ENCODE measurements at places on chromosomes 7 and 10.

DNA sequence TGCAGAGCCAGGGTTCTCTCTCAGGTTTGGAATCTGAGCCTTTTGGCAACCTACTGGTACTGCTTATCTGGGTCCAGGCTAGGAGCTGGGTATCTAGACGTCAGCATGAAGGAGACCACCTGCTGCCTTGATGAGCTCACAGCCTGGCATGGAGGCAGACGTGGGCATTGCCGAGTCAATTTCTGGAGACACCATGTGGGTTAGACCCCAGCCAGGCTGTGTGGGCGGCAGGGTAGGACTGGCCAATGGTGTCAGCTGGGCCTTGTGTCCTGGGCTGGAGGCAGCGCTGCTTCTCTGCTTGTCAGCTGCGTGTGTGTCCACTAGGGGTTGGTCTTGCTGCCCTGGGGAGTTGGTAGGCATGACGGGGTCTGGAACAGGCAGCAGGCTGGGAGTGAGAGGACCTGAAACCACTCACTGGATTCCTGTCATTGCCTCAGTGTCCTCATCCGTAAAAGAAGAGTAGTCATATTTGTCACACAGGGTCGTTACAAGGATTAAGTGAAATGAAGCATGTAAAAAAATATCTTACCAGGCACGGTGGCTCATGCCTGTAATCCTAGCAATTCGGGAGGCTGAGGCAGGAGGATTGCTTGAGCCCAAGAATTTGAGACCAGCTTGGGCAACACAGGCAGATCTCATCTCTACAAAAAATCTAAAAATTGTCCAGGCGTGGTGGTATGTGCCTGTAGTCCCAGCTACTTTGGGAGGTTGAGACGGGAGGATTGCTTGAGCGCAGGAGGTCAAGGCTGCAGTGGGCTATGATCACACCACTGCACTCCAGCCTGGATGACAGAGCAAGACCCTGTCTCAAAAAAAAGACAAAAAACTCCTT, 31.7 kb upstream of the ANKRD2 start:
- no peak for DNase-seq

DNA sequence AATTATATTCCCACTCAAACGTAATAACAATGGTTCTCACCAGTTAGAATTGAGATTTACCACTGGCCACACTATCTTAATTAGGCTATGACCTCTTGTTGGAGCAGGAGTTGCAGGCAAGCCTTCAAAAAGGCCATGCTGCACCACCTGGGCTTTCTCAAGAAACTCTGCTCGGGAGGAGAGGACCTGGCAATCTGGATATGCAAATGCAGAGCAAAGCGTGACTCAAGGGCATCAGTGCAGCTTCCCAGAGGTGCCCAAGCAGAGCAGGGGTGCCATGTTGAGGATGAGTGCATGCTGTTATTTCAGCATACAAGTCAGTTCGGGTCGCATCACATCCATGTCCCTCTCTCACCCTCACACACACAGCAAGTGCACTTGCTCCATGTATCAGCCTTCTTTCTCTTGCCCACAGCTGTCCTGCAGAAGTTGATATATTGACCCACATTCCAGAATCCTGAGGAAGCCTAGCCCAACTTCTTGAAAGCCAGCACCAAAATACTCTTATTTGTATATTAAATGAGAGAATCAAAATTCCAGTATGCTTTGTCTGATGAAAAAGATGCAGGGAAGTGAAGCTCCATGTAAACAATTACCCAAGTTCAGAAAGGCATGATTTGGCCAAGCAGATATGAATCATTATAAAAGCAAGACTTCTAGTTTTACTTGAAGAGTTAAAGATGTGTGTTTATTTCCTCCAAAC, 55.7 kb upstream of the IL6 start:
- no peak for DNase-seq

DNA sequence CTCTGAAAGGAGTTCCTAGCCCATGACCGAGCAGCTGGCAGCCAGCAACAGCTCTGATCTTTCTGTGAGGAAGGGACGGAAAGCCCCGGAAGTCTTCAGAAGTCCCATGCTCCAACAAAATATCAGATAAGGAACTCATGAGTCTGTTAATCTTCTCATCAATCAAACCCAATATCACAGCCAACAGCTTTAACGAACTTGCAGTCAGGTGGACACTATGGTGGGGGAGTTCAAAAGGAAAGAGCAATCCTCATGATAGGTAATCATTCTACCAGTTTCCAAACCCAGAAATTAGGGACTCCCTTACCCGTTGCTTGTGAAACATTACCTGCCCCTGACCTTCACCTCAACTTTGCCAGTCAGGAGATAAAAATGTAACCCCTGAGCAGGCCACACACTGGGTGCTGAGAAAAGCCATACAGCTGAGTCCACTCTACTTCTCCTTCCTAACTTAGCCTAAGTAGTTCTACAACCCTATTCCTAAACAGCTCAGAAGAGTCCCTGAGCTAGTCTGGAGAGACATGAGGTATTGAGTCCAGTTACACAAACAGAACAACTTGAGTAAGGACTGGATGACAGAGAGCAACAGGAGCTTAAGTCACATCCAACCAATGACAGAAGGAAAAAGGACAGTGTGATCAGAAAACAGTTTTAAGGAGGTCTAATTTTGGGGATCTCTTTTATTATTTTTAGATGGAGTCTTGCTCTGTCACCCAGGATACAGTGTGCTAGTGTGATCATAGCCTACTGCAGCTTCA, 2.2 kb downstream of the NDST2 start:
- no peak for DNase-seq

DNA sequence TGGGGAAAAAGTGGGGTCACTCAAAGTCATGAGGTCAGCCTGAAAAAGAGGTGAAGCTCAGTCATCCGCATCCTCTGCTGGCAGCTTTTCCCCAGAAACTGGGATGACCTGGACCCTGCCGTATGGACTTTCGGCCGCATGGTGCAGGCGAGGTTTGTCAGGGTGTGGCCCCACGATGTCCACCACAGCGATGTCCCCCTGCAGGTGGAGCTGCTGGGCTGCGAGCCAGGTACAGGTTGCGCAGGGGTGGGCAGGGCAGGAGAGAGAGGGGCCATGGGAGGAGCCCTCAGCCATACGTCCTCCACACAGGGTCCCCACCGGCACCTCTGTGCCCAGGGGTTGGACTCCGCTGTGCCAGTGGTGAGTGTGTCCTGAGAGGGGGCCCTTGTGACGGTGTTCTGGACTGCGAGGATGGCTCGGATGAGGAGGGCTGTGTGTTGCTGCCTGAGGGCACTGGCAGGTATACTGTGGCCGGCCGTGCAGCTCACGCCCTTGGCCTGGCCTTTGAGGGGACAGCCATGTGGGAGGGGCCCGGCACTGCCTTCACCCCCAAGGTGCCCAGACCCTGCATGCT, 23.0 kb upstream of the ZNF467 start:
- no peak for DNase-seq

DNA sequence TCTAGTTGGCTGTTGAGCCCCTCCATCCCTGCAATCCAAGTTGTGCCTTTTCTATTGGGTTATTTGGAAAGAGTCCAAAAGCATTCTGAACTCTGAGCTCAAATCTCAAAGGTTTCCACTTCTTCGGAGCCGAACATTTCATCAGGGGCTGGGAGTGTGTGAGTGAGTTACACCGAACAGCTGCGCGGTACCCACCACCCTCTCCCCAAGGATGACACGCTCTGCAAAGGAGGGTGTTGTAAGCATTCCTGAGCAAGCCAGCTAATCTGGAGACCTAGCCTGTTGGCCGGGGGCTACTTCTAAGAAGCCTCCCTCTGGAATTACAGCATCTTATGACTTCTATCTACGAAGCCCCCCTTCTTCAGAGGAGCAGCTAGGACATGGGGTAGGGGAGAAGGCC, 270.5 kb downstream of the CREB5 start:
- no peak for DNase-seq

- DNase-seq = no peak
Measured at GRCh38 chr10:68208424-68209042, 23.4 kb downstream of the ATOH7 start.

GRCh38 chr7:19508124-19508523, 200.7 kb downstream of the POLR1F start:
- DNase-seq = no peak

DNA sequence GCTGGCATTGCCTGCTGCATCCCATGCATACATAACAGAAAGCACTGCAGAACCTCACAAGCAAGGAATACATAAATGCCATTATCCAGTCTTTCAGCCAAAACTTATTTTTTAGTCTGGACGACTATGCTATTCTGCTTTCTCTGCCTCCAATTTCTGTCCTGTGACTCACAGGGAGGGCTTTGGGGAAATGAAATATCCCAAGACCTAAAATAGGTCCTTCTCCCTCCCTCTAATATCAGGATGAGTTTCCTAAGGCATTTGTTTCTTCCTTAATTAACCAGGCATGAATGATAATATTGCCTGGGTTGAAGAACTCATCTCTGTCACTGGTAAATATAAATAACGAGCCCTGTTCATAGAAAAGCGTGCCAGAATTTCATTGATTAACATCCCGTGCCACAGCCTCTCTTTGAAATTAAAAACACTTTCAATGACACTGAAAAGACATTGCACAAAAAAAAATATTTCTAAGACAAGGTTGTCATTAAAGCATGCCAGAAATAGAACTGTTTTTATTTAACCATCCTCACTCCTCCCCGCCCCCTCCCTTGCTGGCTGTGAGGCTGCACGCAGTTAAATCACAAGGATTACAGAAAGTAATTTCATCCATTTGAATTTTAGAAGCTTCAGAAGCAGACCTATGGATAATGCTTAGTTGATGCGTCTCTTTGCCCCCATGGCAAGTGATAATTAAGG, 103.0 kb upstream of the ANKRD1 start:
- DNase-seq = no peak

DNA sequence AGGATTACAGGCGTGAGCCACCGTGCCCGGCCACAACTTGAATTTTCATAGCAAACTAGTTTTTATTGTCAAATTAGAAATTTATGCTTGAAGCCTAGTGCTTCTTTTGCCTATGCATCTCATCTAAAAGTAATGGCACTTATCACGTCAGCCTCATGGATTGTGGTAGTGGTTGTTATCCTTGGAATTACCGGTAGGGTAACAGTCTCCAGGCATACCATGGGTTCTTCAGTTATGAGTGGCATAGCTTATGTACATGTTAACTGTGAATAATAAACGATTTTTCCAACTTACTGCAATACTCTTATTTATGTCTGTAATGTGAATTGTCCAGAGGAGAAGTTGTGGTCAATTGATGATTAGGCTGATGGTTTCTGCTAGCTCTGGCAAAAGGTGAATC, 63.1 kb downstream of the BMPR1A start:
- no peak for DNase-seq

DNA sequence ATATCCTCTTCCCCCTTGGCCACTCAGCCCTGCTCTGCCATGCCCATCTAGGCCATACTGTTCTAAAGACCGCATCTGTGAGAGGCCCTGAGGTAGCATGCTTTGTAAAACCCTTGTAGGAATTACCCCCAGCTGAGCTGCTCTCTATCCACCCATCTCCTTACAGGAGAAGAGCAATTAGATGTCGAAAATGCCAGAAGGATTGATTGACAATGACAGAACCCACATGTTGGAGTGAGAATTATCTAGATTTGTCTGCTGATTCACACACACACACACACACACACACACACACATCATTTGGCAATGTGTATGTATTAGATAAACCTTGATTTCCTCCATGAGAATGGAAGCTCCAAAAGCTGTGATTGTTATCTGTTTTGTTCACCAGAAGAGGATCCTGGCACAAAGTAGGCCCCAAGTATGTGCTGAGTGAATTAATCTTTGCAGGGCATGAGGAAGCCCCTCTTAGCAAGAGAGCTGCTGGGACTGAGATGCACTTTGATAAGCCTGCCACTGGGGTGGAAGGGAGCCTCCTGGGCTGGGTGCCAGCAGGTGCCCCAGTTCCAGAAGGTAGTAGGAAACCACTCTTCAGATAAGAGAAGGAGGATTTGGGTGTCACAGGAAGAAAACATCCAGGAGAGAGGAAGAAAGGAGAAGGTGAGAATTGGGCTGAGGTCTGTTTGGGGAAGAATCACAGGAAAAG, 187.5 kb upstream of the ADO start:
- DNase-seq = peak; percentile 3

- DNase-seq = no peak
Measured at GRCh38 chr7:84509522-84509921, 314.9 kb upstream of the SEMA3A start.

GRCh38 chr10:26412932-26413331, 25.2 kb upstream of the APBB1IP start:
- no peak for DNase-seq

GRCh38 chr10:43203448-43204041, 63.3 kb downstream of the RASGEF1A start:
- no peak for DNase-seq

- DNase-seq = no peak
Measured at GRCh38 chr10:110404413-110404812, 93.3 kb upstream of the DUSP5 start.

- no peak for DNase-seq
Measured at GRCh38 chr7:22851145-22851544, 28.5 kb upstream of the TOMM7 start.

All from T-helper 2 cell treated with Interferon-gamma antibody and Interleukin-4, amounts not matched to agents 5 μg/mL and 100 μg/mL, for 36 hours (primary cell).